AG09319 (cell line): ENCODE measurements at places on chromosomes 2 and 18.

- no peak for DNase-seq
Measured at GRCh38 chr2:158966312-158966711, 2.1 kb upstream of the TANC1 start.

GRCh38 chr2:211237586-211238275, 681.3 kb downstream of the CPS1 start:
- DNase-seq = no peak

DNA sequence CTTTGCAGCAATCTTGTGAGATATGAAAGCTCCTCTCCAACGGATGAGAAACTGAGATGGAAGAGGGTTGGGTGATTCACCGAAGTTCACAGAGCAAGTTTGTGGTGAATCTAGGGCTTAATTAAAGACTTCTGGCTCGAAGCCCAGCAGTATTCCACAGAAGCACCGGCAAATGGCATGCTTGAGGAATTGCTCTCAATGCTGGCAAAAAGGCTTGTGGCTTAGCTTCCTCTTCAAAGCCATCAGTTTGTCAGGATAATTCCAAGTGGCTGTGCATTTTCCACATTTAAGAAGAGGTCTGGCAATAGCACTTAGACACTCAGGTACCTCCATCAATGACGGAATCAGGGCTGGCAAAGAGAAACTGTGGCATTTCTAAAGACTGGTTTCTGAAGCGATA, 98.7 kb upstream of the SLC66A3 start:
- peak; percentile 52 for DNase-seq

GRCh38 chr2:100178085-100178788, 35.8 kb upstream of the AFF3 start:
- DNase-seq = no peak

- DNase-seq = no peak
Measured at GRCh38 chr2:80280598-80280997, 24.0 kb downstream of the LRRTM1 start.

DNA sequence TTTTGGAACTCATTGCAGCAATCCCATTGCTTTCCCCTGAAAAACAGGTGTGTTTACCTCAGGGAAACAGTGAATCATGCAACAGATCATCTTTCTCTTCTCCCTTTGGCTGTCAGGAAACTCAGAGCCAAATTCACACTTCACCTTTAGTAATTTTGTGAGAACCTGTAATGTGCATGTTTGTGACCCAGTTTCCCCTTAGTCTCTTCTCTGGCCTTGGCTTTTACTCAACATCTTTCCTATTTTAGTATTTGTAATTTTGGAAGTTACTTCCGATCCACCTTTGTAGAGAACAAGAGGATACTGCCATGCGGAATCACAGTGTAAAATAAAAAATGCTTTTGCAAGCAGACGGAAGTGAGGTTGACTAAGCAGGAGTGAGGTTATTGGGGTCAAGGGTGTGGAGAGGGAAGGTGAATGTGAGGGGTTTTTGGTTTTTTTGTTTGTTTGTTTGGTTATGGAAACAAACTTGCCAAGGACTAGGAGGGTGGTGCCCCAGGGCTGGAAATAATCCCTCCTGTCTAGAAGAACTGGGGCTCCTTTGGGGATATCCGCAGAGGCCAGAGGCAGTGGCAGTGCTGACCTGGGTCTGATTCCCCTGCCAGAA, 14.0 kb downstream of the ASPRV1 start:
- DNase-seq = no peak

- no peak for DNase-seq
Measured at GRCh38 chr2:121570036-121570666, 39.5 kb downstream of the RNU4ATAC start.

GRCh38 chr2:155372969-155373368, 674.5 kb downstream of the KCNJ3 start:
- no peak for DNase-seq

- no peak for DNase-seq
Measured at GRCh38 chr2:119232666-119232993, 9.0 kb downstream of the STEAP3 start.

- no peak for DNase-seq
Measured at GRCh38 chr2:120567128-120567527, 168.5 kb upstream of the GLI2 start.

DNA sequence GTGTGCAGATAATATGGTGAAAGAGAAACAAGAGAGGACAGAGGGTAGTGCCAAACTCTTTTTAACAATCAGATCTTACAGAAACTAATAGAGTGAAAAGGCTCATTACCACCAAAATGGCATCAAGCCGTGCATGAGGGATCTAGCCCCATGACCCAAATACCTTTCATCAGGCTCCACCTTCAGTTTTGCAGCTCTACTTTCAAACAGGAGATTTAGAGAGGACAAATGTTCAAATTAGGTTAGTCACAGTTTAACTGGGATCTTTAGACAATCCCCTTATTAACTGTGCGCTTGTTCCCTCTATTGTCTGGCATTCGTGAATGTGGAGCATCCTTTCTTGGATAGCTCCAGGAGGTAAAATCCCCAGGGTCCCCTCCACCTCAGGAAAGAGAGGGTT, 1209.3 kb upstream of the CHAC2 start:
- DNase-seq = no peak

- DNase-seq = no peak
Measured at GRCh38 chr18:49884959-49885358, 71.6 kb upstream of the ACAA2 start.

DNA sequence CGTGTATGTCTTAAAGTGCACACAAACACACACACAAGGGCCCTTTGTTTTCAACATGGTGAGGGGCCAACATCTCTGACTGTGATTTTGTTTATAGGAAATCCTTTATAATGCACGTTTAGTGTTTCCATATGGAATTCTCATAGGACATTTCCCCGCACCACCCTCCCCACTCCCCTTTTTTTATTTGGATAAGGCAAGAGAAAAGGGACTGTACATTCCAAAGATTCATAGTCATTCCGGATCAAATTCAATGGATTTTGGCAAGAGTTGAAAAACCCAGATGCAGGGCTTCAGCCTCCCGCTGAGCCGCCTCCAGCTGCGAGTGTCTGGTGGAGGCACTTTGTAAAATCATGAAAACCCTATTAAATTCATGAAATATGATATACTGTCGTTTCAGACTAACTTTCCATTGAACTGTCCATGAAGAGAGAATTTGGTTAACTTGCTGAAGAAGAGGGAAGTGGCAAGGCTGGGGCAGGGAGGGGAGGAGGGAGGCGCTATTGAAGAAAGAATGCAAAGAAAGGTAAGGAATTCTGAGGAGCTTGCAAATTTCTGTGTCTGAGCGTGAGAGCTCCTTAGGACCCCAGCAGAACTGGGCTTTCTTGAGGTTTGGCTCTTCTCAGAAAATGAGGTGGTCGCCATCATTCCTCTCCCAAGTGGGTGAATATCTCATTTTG, 25.8 kb upstream of the SLC14A2 start:
- peak; percentile 80 for DNase-seq

- no peak for DNase-seq
Measured at GRCh38 chr2:152028182-152028862, 70.5 kb downstream of the CACNB4 start.

DNA sequence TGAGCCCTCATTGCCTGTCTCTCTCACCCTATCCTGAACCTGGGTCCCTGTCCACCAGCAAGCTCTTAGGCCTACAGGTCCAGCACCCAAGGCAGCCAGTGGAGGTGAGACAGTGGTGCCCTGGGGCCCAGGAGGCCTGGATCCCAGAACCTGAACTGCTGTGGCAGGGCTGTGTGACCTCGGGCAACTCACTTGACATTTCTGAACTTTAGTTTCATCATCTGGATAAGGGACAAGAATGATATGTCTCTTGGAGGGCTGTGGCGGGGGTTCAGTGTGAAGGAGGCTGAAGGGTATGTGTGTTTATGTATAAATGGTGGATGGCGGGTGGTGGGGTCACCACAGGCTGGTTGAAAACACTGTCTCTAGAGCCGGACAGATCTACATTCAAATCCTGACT, 10.9 kb downstream of the CIB4 start:
- no peak for DNase-seq

- DNase-seq = no peak
Measured at GRCh38 chr2:147863835-147864234, 19.0 kb downstream of the ACVR2A start.

DNA sequence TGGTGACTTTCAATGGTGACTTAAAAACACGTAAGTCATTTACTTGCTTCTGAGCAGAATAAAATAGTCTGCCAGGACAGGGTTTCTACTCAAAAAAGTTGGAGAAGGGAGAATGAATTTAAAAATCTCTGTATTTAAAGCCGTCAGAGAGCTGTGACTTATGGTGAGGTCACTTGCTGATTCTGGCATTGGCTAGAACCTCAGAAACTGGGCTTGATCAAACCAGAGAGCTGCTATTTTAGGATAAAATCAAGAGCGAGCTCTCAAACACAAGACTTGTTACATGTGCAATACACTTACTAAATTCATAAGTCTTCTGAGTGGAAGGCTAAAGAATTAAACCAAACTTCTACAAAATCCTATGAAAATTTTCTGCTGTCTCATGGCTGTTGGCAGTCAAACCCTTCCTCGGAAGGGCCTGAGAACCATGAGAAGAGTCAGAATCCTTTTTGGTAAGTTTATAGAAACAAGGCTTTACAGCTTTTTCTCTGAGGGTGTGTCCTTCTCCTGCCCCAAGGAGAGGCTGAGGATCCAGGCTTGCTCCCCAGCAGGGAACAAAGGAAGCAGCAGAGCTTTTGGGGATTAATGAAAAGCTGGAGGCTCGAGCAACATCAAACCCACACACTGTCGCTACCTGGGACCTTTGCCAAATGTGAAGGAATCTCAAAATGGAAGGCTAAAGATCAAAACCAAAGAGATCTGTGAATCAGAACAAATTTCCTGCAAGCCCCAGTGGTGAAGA, 816.4 kb downstream of the SOCS6 start:
- DNase-seq = no peak

DNA sequence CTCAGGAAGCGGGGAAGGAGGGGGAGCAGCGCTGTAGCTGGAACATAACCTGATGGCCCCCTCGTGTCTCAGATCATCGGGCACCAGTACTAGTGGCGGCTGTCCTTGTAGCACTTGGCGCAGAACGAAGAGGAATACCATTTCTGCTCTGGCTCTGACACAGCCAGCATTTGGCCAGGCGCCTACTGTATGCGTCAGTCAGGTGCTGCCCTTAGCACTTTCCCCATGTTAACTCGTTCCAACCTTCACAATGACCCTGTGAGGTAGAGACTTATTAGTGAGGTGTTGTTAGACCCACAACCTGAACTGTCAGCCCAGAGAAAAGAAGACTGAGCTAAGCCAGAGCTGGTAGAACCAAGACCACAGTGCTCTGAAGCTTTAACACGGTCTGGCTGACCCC, 47.7 kb upstream of the EML6 start:
- DNase-seq = no peak

DNA sequence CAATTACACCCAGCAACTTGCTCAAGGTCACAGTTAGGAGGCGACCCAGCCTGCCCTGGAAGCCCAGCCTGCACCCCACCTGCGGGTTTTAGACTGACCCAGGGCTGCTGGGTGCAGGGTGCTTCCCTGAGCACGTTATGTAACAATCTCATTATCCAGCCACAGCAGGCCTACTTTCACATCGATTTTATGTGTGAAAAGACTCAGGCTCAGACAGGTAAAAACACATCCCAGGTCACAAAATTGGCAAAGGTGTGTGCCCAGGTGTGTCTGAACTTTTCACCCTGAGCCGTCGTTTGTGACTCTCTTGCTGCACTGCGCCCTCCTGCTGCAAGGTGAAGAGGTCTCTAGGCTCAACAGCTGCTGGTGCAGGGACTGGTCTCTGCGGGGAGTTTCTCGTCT, 668.2 kb upstream of the HS6ST1 start:
- DNase-seq = no peak

DNA sequence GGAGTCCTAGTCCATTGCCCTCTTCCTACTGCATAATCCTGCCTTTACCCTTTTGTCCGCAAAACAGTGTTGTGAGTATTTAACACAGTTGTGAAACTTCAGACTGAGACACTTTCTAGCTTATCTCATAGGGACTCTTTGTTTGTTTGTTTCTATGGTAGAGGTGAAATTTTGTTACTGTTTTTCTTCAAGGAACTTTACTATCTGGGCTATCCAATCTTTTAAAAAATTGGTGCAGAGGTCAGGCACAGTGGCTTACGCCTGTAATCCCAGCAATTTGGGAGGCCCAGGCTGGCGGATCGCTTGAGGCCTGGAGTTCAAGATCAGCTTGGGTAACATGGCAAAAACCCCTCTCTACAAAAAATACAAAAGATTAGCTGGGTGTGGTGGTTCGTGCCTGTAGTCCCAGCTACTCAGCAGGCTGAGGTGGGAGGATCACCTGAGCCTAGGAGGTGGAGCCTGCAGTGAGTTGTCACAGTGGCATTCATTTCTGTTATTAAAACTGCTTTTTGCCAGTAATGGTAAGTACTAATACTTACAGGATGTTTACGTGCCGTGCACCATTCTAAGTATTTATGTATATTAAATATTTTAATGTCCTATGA, 18.8 kb downstream of the GMCL1 start:
- no peak for DNase-seq

GRCh38 chr2:3292416-3292815, 85.2 kb downstream of the EIPR1 start:
- DNase-seq = no peak

- DNase-seq = no peak
Measured at GRCh38 chr2:48240912-48241311, 289.0 kb upstream of the STON1 start.

- DNase-seq = no peak
Measured at GRCh38 chr18:44893045-44893706, 212.5 kb downstream of the SETBP1 start.

- no peak for DNase-seq
Measured at GRCh38 chr2:237596520-237597195, 6.1 kb upstream of the RAB17 start.
